ENCODE measurements at places on chromosomes 3 and 15.

GRCh38 chr3:154254527-154254926 is 69.8 kb downstream of the DHX36 start:
- DNase-seq, result no peak

GRCh38 chr3:76096036-76096435 is 310.7 kb upstream of the ZNF717 start:
- no peak for DNase-seq

- no peak for DNase-seq
These were observed 1.7 kb upstream of the VPS18 start for GRCh38 chr15:40892447-40893012.

GRCh38 chr3:31533169-31534064 is 692 bp downstream of the STT3B start:
- DNase-seq, result peak; percentile 29

DNA sequence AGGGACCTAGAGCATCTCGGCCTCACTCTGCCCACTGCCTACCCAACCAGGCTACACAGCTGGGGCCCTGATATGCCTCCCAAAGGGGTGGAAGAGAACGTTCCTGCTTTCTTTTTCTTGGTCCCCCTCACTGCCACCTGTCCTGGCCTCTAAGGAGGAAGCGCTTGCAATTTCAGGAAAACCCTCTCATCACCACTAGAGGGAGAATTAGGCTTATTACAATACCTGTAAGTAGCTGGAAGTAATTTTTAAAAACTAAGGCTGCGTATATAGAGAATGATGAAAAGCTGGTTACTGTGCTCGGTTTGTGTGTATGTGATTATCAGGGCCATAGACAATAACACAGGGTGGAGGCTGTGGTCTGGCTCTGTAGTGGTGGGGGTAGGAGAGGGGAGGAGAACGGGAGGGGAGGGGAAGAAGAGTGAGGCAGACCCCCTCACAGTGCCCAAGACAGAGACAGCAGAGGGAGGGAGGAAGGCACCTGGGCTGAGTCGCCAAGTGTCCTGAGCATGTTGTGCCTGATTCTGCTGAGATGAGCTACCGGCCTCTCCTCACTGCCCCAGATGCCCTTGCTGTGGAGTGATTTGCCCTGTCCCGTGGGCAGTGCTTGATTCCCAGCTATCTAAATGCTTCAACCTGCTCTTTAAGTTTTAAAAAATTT is 3.3 kb downstream of the GABRG3 start:
- DNase-seq, result no peak
